ENCODE measurements at places on chromosomes 1 and 21.

- peak; percentile 27 for DNase-seq
Observed at GRCh38 chr1:21909787-21910503, 27.2 kb downstream of the HSPG2 start.

GRCh38 chr1:9115351-9116205, 13.3 kb downstream of the GPR157 start:
- DNase-seq = peak; percentile 17

GRCh38 chr1:151474745-151475144, 15.5 kb upstream of the POGZ start:
- no peak for DNase-seq

GRCh38 chr1:164733070-164733469, 174.1 kb downstream of the PBX1 start:
- DNase-seq = peak; percentile 69

DNA sequence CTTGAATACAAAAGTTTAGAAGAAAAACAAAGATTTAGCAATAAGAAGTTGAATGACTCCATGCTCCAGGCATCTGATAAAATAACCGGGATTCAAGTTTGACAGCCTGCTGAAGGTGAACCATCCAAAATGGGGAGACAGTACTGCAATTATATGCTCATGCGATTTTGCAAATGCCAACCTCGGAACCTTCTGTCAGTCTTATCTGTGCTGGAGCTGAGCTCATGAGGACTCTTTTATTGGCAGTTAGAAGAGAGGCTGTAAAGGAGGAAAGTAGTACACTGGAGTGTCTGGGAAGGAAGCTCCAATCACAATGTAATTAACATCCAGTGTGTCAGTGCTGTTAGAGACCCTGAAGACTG, 170.0 kb downstream of the GALNT2 start:
- no peak for DNase-seq
